ENCODE measurements at places on chromosomes 11 and 22.
A peak's percentile ranks its signal among the peaks of the same experiment; 100 is the strongest.

DNA sequence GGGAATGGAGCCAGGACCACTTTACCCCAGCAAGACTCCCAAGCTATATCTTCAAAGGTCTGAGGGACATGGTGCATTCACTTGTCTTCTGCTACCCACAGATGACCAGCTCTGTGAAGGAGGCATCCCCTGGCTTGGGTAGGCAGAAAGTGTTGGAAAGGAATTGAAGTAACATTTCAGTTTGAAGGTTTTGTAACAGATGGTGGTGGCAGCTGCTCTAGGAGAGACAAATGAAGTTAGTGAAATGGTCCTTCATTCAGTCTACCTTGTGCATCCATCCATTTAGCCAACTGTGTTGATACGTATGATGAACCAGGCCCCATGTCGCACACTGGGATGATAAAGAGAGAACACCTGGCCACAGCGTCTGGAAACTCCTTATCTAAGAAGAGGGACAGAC lies 140.5 kb downstream of the COMMD9 start:
- DNase-seq: no peak

GRCh38 chr11:115279813-115280761 lies 224.1 kb downstream of the CADM1 start:
- DNase-seq: no peak

GRCh38 chr11:117868088-117868487 lies 8.4 kb downstream of the FXYD6 start:
- DNase-seq: no peak

DNA sequence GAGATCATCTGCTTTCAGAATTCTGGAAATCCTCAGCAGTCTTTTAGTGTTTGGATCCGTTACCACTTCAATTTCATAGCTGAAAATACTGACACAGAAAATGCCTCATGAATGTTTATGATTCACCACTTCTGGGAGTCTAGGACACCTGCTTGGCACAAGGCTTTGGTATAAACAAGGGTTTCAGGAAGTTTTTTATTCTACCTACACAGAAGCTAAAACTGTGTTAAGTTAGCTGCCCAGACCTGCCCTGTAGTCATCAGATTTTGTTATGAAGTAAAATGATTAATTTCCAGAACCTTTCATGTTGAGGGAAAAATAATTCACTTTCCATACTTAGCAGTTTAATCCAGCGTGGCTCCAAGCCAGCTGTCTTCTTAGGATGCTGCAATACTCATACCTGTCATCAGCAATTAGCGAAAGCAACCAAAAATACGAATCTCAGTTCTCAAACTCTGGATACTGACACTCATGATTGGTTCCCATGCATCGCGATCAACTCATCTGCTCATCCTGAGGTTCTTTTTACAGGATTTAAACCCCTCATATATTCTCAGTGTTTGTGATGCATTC lies 458.5 kb upstream of the CCDC90B start:
- DNase-seq: no peak

GRCh38 chr22:33467620-33468095 lies 409.5 kb upstream of the SYN3 start:
- no peak for DNase-seq

DNA sequence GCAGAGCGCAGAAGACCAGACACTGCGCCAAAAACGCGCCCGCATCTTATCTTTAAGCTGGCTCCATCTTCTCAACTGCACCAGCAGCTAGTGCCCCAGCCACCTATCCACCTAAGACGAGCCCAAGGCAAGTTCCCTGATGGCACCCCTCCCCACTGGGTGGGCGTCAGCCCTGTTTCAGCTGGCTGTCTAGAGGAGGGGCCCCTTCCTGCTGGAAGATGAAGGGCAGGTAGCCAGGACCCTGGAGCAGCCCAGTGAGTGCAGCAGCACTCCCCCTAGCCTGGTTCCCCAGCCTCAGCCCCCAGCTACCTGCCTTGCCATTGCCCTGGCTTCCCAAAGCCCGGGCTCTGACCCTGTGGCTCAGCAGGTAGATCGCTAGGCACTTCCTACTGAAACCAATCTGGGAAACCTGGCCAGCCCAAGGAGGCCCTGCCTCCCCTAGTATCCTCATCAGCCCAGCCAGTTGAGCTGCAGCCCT lies 28.3 kb downstream of the ARVCF start:
- no peak for DNase-seq

DNA sequence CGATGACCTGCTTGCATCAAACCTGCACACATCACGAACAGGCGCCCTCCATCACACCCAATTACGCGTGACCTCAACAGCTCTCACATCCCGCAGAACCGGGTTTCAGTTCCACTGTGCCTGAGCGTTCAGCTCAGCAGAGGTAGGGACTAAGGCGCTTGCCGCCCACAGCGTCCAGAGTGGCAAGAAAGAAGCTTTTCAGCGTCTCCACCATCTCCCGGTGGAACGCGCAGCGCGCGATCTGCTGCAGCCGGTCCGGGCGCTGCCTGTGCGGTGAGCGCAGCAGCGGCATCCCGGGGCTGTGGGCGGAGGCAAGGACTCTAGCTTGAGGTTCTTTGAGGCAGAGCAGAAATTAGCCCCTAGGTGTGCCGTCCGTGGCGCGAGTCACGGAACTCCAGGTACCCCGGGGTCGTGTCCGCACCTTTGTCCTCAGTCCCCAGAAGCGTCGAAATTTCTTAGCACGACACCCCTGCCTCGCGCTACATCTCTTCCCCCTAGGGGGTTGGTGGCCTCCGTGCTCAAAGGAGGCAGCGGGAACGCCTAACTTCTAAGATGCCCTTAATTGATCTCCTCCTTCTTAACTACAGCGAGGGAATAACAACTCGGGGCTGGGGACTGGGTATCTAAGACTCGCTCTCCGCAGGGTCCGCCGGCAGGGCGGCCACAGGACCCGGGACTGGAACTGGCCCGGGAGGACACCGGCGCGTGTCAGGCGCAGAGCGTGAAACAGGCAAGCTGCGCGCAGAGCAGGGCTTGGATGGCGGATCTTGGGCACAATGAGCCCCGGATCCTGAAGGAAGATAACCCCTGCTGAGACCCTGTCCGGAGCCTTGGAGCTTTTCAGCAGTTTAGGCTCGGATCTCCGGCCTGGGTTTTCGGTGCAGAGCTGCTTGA lies 1.7 kb upstream of the CALCA start:
- no peak for DNase-seq

GRCh38 chr11:60080535-60080934 lies 7.9 kb upstream of the MS4A2 start:
- no peak for DNase-seq

DNA sequence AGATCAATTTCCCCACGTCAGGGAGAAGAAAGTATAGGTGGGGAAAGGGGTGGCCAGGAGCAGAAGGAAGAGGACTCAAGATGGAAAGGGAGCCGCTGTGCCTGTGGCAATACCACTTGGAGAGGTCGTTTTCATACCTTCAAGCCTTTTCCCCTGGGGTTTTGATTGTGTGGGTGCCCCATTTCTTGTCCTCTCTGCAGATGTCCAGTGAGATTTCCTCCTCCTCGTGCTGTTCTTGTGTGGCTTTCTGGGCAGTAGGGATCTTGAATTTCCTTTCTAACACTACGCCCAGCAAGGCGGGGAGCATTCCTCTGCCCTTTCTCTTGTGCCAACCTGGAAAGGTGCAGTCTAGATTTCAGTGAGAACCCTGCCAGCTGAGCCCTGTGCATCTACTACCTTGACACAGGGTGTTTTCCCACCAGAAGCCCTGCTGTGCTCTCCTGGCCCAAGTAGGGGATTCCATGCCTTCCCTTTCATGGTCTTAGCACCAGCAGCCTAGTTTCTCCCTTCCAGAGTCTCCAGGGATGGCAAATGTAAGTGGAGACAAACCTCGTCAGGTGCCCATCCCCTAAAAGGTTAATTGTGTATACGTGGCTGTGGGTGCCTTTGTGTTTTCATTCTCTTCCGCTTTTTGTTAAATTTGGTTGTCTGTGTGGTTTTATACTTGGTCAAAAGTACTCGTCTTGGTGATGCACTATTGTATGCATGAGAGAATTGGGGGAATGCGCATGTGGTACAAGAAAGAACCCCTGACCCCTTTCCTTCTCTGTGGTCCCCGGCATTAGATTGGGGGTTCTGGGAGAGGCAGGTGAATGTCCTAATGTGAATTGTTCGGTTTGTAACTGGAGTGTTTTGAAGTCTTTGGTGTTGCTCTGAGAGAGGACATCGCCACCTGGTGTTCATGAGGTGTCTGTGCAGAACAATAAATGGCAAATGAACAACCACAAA lies 71.4 kb upstream of the MPEG1 start:
- peak; percentile 50 for DNase-seq

GRCh38 chr11:3735827-3736226 lies 61.5 kb downstream of the NUP98 start:
- DNase-seq: no peak

DNA sequence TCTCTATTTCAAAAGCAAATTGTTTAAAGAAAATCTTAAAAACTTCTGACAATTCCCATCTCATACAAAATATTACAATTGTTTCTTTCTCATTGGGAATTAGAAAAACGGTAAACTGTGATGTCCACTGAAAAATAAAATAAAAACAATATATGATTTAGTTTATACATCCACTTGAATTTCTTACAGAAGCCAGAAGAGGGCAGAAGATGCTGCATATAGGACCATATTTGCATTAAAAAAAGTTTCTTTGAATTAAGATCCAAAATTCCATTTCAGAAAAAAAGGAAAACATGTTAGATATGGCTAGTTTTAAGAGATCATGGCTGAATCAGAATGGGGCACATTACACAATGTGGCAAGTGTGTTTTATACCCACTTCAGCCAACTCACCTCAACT lies 39.3 kb upstream of the LRRC4C start:
- no peak for DNase-seq

GRCh38 chr11:14089690-14090462 lies 127.4 kb downstream of the SPON1 start:
- DNase-seq: no peak

GRCh38 chr11:88398791-88399570 lies 61.4 kb upstream of the CTSC start:
- no peak for DNase-seq

DNA sequence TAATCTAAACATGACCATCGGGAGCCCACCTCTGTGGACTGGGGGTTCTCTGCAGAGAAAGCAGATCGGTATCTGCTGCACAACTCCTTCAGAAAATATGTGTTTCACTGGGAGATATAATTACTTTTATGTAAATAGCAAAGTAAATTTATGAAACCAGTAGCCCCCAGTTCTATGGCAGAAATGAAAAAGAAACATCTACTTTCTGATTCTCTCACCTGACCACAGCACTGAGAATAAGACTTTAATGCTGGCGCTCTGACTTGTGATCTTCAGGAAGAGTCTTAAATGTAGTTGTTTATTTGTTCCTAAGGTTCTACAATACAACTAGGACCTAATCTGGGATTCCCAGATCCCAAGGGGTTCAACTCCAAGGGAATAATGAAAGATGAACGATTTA lies 518.0 kb downstream of the DLG2 start:
- no peak for DNase-seq

GRCh38 chr11:1225386-1226225 lies 2.7 kb downstream of the MUC5B start:
- no peak for DNase-seq

GRCh38 chr22:48757581-48757980 lies 1070.1 kb downstream of the BRD1 start:
- no peak for DNase-seq

DNA sequence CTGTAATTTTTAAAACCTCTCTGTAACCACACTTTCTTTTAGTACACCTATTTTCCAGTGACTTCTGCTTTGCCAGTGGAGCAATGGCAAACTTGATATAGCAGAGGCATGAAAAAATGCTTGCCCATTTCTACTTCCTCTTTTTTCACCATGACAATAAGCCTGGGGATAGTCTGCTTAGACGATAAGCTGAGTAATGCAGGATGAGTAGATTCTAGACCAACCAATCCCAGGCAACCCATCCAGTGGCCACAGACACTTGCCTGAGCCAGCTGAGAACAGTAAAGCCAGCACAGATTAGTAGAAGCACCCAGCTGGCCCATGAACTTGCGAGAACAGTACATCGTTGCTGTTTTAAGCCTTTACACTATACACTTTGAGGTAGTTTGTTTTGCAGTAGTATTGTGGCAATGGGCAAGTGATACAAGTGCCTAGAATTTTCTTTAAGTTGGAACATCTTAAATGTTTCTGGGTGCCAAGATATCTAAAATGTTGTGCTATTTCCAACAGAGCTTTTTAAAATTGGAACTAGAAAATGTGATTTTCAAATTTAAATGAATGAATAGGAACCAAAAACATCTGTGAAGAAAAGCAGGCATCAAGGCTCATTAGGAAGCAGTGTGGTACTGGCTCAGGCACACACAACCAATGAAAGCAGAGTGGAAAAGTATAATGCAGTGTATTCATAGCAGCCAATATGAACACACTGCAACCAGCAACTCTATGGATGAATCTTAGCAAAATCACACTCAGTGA lies 37.7 kb downstream of the DDI1 start:
- DNase-seq: no peak

- DNase-seq: no peak
Observed at GRCh38 chr11:11977206-11977938, 31.1 kb downstream of the DKK3 start.

DNA sequence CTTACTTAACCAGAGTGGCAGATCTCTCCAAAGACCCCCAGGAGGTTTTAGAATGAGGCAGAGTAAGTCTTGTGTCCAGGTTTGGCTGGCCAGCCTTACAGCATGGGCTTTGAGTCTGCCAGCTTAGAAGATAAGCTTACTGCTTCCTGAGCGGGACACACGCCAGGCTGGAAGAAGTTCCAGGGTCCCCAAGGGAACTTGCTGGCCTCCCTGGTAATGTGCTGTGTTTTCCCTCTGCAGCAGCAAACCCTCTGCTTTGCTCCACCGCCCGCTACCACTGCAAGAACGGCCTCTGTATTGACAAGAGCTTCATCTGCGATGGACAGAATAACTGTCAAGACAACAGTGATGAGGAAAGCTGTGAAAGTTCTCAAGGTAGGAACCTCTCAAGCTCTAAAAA lies 154.2 kb downstream of the LDLRAD3 start:
- DNase-seq: no peak

DNA sequence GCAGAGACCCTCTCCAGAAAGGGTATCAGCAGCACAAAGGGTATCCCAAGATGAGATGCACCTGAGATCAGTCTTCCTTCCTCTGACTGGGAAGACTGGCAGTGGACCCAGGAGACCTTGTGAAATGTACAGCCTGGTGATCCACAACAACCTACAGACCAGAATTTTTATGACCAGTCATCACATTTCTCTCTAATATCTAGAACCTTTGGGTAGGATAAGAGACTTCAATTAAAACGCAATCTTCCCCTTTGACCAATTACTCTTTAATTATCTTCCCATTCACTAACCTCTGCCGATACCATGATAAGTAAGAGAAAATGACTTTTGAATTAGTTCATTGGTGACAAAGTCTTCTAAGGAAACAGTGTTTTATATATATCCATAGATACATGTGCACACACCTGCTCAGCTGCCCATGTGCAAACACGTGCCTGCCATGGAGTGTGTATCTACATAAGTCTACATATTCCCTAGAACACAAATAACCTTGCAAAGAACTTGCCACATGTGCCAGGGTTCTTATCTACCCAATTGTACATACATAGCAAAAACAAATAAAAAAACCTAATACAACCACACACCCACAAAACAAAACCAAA lies 44.2 kb upstream of the SLC5A1 start:
- no peak for DNase-seq

DNA sequence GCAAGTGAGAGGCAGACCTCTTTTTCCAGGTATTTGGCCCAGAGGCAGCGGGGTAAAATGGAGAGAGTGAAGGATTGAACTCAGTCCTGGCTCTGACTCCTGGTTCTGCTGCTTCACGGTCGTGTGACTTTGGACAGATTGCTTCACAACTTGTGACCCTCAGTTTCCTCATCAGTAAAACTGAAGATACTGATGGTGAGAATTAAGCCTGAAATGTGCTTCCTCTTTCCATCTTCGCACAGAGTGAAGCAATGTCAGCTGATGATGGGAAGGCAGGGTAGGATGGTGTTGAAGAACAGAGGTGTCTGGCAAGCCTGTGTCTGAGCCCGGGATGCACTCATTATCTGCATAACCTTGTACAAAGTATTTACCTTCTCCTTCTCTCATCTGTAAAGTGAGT lies 59.0 kb downstream of the UBASH3B start:
- no peak for DNase-seq
